Stimulated activated CD8-positive, alpha-beta memory T cell treated with anti-CD3 and anti-CD28 coated beads, Interleukin-15, amount 100 ng/mL, for 1 hour (primary cell): ENCODE measurements at places on chromosomes 12 and 14.
A peak's percentile ranks its signal among the peaks of the same experiment; 100 is the strongest.

DNA sequence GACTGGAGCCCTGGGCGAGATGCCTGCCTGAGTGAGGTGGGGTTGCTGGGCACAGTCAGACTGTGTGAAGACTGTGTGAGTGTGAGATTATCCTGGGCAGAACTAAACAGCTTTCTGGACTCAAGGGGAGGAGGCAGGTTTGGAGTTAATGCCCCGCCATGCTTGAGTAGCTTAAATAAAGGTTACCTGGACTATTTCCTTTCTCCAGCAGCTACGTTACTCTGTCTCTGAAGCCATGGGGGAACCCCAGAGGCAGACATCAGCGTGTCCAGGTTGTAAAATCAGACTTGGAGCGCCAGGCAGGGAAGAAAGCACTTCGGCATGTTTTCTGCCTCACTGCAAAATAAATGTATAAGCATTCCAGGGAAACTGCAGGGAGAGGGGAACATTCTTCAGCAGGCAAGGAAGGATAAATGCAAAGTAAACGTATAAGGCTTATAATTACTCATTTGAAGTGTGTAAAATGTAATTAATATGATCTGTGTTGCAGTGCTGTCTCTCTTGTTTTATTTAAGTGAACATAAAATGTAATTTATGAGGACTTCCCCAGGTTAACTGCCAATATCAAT, 129.7 kb downstream of the CHST11 start:
- no peak for DNase-seq

- no peak for DNase-seq
Measured at GRCh38 chr14:31895646-31896045, 181.5 kb upstream of the ARHGAP5 start.

DNA sequence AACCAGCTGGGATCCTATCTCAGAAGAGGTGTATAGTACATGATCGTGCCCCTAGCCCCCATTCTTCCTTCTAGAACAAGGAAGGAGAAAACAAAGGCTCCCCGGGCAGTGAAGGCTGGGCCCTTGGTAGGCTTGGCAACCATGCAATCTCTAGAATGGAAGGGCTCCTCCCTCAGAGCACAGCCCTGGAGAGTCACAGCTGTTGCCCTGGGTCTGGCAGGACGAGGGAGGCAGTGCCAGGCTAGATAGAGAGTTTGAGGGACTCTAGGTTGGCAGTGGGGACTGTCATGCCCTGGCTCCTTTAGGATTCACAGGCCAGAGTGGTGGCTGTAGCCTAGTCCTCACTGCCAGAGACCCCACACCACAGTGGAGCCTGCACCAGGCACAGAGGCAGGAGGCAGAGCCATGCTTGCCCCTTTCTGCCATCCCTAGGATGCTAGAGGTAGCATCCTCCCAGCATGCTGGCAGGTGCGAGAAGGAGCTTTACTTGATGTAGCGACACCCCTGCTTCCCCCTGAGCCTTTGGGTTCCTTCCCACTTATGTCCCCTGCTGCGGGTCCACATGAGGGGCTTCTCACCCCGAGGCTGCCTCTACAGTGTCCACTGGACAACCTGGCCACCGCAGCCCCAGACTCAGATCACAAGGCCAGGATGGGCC, 33.4 kb upstream of the CIPC start:
- no peak for DNase-seq

DNA sequence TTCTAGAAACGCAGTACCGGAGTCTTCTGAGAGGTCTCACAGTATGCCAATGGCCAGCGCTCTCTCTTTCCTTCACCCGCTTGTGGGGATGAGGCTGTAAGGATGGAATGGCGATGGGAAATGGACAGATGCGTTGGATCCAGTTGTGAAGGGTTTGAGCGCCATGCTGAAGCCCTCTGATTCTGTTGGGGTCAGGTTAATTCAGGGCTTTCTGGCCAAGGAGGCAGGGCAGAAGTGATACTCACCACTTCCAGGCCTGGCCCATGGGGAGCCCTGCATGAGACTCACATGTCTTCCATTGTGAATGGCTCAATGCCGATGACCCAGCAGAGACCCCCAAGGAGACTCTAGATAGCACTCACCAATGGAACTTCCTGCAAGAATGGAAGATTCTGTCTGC, 114.3 kb downstream of the BCL11B start:
- DNase-seq, result no peak

DNA sequence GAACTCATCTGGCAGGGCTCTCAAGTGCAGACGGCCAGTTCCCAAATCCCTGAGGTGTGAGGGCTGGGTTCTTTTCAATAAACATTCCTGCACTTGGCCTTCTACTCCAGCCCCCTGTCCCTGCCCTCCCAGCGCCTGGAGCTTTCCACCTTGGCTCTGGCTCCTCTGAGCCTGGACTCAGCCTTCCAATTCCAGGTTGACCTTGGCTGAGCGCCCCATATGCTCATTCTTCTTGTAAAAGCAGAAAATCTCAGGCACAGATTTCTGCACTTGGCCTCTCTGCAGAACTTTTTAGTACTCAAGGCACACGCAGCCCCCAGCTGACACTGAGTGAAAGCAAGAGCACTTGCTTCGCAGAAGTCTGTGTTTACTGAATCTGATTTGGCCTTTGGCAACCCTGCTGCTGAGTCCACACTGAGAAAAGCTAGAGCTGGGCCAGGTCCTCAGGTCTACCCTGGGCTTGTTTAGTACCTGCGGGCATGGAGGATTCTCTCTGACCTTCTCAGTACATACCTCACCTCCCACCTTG, 222.7 kb downstream of the MSRB3 start:
- no peak for DNase-seq

DNA sequence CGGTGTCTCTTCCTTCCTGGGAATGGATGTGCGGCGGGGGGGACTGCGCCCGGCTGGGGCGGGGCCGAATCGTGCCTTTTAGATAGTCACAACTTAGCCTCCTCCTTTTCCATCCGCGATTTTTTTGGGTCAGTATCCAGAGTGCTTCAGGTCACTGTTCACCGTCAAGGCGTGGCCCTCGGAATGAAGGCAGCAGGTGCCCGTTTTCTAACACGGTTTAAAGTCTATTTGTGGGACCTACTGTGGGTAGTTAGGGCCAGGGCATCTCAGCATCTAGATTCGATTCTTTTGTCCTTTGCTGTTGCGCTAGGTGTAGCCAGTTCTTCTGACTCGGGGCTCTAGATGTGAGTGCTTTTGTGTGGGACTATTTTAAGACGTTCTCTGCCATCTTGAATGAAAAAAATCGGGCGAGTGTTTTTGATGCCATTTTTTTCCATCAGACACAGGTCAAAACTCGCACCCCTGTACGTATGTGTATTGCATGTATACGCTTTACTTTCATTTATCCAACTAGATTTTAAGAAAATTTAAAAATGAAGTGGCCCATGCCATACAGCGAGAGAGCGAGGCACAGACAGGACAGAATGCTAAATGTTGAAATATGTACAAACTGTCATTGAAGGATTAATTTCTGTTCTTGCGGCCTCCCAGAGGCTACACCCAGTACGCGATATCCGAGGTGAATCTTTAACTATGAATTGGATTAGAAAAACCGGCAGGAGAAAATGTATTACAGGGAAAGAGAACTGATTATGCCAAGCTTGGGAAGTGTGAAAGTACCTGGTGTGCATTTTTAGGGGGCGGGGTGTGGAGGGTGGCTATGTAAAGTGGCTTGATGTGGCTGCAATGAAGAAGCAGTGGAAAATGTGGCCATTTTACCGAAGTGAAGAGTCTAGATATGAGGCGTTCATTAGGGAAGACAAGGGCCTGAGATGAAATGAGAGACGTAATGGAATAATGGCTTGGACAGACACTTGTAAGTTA, 835 bp downstream of the VEZT start:
- DNase-seq, result peak; percentile 4

GRCh38 chr12:127282786-127283565, 984.0 kb upstream of the TMEM132C start:
- DNase-seq, result no peak

DNA sequence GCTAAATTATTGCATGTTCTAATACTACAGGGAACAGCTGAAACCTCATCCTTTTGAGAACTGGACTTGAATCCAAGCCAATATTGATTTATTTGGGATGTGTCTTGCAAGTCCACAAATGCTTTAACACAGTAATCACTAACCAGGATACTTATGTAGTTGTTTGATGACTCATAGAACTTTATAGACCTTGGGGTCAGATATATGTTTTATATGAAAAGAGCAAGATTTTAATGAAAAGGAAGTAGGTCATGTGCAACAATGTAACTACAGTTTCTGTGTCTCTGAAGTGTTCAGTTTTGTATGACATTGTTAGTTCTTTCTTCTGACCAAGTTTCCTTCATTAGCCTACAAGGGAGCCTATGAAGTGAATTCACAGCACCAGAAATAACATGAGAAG, 352.0 kb downstream of the ZFP36L1 start:
- DNase-seq, result no peak

DNA sequence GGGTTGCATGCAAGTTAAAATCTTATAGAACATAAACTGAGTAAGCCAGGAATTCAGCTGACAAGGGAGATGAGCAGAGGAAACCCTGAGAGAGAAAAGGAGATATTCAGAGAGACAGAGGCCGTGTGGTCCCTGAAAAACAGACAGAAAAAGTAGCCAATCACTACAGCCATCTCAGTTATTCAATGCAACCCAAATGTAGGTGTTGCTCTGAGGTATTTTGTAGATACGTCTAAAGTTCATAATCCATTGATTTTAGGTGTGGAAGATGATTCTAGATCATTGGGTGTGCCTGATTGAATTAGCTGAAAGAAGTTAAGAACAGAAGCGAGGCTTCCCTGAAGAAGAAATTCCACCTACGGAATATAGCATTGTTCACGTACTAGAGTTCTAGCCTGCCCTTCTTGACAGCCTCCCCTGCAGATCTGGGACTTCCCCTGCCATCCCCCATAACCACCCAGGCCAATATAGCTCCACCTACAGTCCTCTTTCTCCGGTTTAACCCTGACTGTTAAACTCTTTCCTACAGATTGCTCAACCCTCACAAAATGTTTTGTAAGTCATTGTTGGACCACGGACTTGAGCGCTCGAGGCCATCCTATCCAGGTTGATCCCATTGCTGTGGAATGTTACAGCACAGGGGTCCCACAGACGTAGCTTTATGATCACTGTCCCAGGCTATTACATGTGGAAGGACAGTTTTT, 21.7 kb downstream of the AICDA start:
- DNase-seq, result no peak

DNA sequence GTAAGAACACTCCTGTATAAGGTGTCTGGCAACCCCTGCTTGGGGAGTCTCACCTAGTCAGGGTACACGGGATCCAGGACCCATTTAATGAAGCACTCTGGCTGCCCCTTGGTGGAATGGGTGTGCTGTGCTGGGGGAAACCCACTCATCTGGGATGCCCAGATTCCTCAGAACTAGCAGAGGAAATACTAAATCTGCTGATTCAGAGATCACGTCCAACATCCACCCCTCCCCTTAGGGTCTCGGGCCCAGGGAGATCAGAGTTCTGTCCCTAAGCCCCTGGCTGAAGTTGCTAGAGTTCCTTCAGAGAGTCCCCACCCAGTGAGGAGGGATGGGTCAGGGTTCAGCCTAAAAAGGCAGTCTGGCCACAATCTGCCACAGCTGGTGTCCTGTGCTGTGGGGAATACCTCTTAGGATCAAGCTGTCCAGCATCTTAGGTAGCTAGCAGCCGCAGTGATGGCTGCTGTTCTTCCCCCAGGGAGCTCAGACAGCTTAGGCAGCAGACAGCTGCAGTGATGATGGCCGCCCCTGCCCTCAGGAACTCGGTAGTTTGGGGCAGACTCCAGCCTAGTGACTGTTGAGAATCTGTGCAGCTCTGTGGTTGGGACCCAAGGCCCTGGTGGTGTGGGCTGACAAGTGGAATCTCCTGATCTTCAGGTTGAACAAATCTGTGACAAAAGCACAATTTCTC, 74.8 kb downstream of the IFNG-AS1 start:
- DNase-seq, result no peak

DNA sequence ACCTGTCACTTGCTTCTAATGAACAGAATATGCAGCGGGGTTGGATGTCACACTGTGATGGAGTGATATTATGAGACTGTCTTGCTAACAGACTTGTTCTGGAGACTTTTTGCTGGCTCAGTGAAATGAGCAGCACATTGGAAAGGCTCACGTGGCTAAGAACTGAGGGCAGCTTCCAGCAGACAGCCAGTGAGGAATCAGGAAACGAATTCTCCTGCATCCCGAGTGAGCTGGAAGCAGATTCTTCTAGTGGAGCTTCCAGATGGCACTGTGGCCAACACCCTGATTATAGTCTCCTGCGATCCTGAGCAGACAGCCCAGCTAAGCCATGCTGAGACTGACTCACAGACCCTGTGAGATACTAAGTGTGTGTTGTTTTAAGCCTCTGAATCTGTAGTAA, 16.1 kb upstream of the TSPAN9 start:
- no peak for DNase-seq

GRCh38 chr14:100611811-100612480, 24.7 kb upstream of the BEGAIN start:
- DNase-seq, result no peak

DNA sequence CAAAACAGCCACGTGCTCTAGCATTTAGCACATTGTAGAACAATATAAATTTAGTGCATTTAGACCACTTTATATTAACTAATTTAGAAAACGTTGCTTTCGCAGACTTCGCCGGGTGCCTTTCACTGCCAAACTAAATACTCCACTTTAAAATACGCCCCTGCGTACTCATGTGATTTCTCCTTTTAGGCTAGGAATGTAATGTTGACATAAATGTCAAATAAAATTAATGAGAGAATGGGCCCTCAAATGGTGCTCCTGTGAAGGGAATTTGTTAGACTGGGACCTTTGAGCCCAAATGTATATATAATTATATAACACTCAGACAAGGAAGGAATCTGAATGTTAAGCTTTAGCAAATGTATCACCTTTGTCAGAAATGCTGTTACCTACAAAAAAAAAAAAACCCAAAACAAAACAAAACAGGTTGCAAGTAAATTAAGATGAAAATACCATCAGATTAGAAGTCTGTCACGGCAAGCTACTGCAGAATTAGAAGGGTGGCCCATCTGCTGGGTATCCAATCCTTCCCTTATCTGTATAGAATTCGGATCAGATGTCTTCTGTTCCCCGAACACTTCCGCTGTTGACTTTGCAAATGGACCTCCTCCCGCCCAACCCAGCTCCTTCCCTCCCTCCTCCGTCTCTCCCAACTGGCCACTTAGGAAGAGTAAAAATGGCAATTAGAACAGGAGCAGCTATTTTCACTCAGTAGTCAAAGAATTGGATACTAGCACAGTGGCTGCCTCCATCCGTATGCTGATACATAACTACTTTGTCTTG, 159.3 kb upstream of the FOXN3 start:
- no peak for DNase-seq
